ENCODE measurements at places on chromosomes 4 and X.

GRCh38 chr4:42048394-42048793, 58.1 kb downstream of the SLC30A9 start:
- no peak for DNase-seq

- DNase-seq, result no peak
Observed at GRCh38 chr4:115228851-115229250, 115.4 kb upstream of the NDST4 start.

DNA sequence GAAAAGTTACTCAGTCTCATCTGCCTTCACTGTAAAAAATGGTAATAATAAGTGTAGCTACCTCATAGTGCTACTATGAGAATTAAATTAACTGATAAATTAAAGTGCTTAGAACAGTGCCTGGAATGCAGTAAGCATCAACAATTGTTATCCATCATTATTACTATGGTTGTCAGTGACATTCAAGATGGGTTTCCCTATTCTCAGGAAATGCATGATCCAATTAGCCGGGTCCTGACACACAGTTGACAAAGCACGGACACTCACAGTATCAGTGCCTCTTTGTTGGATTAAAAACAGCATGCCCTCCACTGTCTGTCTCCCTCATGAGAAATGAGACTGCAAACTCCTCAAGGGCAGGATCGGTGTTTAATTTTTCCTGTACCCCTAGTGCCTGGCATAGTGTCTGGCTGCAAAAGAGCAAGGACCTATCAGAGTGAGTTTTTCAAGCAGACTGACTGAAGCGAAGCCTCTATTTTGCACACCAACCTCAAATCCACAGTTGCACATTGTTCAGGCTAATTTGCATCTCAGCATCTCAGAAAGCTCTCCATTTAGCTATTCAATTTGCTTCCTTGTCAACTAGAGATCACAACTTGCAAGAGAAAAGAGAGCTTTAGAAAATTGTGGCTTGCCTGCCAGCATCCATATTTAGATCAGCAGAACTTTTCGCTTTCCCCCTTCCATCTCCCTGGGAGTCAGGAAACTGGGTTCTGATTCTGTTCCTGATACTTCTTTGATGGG, 122.9 kb downstream of the LDB2 start:
- DNase-seq, result no peak

GRCh38 chr4:55912249-55912648, 36.5 kb upstream of the CEP135 start:
- DNase-seq, result no peak

DNA sequence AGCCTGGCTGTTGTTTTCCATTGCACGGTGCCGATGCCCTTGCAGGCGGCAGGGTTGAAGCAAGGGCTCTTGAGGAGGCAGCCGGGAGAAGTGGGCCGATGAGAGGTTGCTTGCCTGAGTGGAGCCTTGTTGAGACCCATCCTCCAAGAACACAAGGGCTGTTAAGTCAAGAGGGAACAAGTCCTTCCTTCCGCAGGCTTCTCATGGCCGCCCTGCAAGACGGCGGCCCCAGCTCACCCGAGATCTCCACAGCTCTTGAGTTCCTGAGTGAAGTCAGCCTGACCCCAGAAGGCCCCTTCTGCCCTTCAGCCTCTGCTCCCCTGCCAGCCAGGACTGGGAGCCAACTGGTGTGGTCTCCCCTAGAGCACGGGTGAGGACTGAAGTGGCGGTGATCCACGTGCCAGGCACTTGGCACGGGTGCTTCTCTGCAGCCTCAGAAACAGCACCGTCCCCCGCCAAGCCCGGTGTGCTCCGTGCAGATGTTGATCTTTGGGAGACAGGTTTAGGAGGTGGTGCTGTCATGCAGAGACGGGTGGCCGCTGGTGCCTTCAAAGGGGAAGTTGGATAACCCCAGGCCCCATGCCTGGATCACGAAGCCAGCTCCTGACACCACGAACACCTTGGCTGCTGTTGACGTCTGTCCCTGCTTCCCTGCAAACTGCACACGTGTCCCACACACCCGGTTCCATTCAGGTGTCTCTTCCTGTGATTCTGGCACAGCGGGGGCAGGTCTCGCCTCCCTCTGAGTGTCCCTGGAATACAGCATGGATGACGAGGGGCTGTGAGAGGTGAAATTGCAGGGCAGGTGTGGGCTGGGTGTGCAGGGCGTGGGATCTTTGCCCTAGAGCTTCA, 164.4 kb upstream of the PSAPL1 start:
- DNase-seq, result no peak

GRCh38 chrX:137654481-137654880, 88.6 kb downstream of the ZIC3 start:
- DNase-seq, result no peak

DNA sequence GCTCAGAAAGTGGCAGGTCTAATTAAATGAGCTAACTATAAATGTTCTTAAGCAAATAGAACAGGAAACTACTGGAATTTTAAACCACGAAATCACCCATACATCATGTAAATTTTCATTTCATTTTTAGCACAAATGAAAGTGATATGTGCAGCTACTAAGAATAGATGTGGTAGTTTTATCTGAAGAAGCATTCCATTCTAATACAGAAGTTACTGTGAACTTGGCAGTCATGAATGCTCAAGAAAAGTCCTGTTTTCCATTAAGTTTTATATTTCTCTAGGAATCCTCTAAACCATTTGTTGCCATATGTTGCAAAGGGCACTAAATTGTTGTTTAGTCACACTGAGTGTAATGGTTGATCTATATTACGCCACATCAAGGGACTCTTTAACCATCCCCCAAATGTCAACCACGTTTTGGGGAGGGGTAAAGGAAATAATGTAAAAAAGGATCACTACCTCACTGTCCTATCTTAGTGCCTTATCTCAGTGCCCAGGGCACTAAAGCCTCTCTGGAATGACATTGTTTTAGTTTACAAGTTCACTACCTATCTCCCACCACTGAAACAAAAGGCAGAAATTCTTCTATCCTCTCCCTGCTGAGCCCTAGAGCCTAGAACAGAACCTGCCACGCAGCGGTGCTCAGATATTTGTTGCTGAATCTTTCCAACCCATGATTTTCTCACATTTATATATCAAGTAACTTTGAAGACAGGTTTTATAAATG, 118.0 kb downstream of the SHISA3 start:
- DNase-seq, result no peak
